ENCODE measurements at places on chromosomes 2 and 18.
A peak's percentile ranks its signal among the peaks of the same experiment; 100 is the strongest.

GRCh38 chr2:203960811-203961210 is 24.2 kb downstream of the ICOS start:
- no peak for DNase-seq

DNA sequence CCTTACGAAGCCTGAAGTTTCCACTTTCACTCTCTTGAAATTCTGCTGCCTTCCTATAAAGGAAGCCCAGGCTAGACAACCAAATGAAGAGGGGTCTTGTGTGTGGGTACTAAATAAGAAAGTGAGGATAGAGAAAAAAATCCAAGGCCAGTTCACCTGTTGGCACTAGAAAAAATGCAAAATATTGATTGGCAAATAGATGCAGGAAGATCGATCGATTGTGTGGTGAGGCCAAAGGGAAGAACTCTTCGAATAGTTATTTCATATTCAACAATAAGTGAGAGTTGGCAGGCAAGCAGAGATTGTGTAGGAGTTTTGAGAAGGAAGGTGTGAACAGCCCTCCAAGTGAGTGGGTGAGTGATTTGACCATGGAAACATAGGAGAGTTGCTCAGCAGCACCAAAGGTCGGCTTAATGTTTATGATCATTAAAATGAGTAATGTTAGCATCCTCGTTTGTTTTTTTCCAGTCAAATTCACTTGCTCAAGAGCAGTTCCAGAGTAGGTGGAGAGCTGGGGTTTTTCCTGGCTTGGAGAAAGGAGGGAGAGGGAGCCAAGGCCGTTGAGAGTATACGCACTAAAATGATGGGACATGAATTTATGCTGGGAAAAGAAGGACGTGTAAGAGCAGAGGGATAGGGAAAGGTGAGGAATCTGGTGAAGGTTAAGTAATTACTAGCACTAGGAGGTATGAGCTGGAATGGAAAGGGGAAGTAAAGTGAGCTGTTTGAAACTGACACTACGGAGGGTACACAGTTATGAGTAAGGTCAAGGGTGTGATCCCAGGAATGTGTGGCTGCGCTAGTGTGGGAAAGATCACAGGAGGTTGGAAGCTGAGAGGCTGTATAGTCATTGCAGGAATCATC is 1.1 kb upstream of the NAPG start:
- DNase-seq: no peak

DNA sequence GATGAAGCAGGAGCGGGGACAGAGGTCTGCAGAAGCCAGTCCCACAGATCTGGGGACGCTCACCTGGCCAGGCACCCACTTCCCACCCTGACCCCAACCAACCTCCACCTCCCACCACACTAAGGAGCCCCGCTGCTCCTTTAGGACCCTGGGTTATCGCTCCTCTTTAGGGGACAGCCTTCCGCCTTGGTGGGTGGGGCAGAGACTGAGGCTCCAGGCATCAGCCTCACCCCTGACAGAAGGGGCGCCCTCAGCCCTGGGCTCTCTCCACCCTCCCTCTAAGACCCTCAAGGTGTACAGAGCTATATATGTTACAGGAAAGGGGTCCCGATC is 33.5 kb upstream of the SLC66A3 start:
- DNase-seq: no peak

GRCh38 chr2:219946529-219946928 is 319.1 kb downstream of the SLC4A3 start:
- DNase-seq: no peak

DNA sequence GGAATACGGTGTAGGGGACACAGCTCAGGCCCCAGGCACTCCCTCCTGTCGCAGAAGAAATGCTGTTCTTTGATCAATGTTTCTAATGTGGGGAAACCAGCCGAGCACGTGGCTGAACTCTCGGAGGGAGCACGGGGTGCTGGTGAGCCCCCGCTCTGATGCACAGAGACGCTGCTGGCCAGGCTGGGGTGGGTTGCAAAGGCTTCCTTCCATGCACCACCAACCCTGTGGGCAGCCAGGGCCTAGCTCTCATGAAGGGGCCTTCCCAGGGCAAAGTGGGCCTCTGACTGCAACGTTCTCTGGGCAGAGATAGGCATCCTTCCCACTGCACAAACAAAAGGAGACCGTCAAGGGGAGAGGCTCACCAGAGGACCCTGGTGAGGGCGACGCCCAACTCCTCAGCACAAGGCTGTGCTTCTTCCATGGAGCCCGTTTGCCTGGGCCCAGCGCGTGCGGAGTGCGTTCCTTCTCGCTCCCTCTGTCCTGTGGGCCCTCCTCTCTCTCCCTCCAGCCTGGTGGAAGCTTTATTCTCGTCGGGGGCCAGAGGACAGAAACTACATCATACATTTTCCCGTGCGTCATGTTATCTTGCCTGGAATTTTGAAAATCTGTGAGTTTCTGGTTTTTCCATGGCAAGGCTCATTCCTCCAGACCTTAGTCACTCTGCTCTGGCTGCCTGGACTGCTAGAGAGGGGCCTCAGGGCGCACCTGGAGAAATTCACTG is 61.1 kb upstream of the SP3 start:
- no peak for DNase-seq

DNA sequence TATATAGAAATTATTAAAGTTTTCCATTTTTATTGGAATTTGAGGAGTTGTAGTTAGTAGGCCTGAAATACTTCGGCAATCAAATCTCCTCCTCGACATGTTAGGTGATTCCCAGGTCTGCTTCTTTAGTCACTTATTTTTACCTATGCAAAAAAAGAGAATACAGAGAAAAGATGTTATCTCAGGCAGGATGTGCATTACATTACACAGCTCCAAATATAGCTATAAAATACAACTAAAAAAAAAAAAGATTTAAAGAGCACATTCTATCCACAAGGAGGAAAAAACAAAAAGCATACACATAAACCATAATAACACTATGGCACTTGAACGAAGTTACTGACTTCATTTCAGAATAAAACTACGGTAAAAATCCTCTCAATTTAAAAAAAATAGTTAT is 8.1 kb downstream of the STK17B start:
- no peak for DNase-seq

DNA sequence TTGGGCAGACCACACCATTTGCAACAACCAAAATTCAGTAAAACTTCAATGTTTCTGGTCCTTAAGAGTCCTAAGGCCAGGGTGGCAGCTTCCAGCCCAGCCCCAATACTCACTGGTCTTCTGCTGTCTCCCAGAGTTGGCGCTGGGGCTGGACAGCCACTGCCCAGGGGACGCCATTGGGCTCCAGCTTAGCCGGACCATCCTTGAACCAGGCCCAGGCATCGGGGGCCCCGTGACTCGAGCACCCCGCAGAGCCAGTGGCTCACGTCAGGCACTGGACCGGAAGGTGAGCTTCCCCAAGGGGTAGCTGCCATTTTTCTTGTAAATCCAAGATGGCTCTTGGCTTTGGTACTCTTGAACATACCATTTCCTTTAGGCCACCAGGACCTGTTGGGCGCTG is 21.8 kb downstream of the SNED1 start:
- DNase-seq: no peak

GRCh38 chr2:120826260-120826648 is 90.6 kb downstream of the GLI2 start:
- DNase-seq: no peak

DNA sequence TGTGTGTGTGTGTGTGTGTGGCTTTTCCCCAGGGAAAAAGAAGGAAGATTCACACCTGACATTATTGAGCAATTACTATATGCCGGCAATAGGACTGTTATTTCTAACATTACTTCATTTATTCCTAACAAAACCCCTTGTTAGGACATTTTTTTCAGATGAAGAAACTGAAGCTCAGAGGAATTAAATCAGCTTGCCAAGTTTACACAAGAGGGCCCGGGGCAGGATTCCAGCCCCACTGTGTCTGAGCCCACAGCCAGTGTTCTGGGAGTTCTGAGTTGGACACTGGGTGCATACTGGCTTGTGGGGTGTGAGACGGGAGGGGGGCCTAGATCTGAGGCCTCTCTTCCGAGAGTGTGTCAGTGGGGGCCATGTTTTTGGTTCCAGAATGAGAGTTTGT is 9.9 kb downstream of the TOGARAM2 start:
- no peak for DNase-seq

DNA sequence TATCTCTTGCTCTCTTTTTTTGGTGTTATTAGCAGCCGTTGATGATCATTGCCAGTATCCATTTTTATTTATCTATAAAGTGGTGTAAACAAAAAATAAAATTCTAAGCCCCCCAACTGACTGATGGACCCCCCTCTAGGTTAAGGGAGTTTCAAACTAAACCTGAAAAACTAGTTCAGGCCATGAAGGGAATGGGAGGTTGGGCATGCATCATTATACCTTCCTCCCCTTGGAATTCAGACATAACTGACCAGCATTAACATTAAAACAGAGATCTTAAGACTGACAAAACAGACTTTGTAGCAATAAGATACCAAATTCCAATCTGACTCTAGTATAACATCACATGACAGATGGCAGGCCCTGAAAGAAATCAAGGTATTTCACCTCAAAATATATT is 20.2 kb downstream of the RALBP1 start:
- no peak for DNase-seq

DNA sequence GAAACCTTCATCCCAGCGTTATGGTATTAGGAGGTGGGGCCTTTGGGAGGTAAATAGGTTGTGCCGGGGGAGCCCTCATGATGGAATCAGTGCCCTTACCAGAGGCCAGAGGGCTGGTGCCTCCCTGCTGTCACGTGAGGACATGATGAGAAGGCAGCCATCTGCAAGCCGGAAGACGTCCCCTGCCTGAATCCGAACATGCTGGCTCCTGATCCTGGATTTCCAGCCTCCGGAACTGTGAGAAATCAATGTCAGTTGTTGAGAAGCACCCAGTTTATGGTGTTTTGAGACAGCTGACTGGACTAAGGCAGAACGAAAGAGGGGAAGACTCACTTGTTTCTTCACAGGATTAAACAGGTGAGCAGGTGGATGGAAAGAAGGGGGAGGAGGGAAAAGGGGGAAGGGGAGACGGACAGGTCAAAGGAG is 13.0 kb upstream of the KLF11 start:
- no peak for DNase-seq

DNA sequence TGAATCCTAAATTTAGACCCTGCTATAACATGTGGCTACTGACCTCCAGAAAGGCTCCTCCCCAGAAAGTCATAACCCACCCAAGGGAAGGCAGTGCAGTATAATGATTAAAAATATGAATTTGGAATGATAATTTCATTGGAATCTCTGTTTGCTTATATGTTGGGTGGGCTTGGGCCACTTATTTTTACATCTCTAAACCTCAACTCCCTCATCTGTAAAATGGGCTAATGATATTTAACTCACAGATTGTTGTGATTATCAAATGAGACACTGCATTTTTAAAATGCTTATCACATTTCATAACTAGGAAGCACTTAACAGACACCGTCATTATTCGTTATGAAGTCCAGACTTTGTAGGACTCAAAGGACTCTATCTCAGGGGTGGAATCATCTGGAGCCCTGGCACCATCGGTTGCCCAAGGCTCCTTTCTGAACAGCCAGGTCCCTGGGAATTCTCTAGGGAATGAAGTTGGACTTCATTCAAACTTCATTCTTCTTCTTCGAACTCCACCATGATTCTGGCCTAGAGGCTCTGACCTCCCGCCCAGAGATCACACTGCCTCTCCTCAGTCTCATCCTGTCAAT is 33.1 kb upstream of the RMDN2 start:
- no peak for DNase-seq

DNA sequence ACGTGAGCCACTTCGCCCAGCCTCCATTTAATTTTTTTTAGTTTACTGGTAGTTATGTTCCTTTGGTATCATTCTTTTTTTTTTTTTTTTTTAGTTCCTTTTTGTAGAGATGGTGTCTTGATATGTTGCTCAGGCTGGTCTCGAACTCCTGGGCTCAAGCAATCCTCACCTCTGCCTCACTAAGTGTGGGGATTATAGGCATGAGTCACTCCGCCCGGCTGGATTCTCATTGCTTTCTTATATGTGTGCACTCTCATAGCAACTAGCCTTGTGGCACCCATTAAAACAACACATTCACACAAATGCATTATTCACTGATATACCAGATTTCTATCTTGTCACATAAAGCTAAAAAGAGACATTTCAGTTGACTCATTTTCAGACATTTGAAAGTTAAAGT is 4.2 kb downstream of the TTC27 start:
- no peak for DNase-seq

GRCh38 chr2:236626391-236627150 is 56.9 kb downstream of the ACKR3 start:
- no peak for DNase-seq

DNA sequence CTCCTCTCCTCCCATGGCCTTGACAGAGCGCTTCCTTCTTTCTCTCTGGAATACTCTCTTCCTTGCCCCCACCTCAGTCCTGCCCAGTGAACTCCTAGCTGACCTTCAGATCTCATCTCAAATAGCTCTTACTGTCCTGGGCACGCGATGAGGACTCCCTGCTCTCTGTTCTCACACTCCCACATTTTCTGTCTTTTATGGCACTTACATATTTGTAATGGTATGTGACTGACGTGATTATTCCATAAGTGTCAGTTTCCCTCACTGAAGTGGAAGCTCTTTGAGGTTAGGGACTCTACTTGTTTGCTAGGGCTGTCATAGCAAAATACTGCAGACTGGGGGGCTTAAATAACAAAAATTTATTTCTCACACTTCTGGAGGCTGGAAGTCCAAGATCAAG is 1.7 kb upstream of the DYSF start:
- no peak for DNase-seq

DNA sequence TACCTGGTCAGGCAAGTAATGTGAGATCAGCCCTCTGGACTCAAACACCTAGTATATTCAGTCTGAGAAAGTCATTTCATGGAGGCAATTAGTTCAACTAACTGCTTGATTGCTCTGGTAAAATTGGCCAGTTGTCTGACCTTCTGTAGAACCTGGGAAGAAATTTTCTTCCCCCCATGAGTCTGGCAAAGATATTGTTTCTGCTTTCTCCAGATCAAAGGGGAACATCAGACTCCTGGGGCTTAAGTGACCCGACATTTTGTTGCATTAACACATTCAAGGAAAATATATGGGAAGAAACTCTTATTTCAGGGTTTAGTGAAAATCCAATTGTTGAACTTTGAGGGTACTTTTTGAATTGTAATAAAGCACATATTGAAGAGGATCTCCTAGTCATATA is 375.1 kb downstream of the SUCLG1 start:
- DNase-seq: no peak

DNA sequence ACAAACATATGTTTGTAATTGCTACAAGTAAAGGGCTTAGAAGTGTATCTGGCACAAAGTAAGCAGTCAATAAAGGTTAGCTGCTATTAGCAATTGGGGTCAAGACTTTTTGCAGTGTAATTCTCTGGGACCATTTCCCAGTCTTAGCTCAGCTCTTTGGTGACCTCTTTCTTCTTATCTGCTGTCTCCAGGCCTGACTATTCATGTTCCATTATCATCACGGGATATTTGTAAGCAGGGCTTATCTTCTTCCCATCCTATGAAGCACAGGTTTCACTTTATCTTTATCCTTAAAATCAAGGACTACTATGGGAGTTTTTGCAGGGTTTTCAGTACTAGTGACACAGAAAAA is 131.7 kb downstream of the DOCK10 start:
- no peak for DNase-seq

- DNase-seq: peak; percentile 24
Measured at GRCh38 chr2:236904389-236905263, 181.1 kb upstream of the COPS8 start.

GRCh38 chr18:5732318-5732717 is 163.0 kb downstream of the TMEM200C start:
- DNase-seq: no peak

- no peak for DNase-seq
Measured at GRCh38 chr18:25103468-25104155, 248.4 kb downstream of the ZNF521 start.

Data from hypothalamus (tissue), 51 donors.